ENCODE measurements at places on chromosomes 12 and 14.

- no peak for DNase-seq
These were observed 460.6 kb upstream of the FOXG1 start for GRCh38 chr14:28305938-28306337.

DNA sequence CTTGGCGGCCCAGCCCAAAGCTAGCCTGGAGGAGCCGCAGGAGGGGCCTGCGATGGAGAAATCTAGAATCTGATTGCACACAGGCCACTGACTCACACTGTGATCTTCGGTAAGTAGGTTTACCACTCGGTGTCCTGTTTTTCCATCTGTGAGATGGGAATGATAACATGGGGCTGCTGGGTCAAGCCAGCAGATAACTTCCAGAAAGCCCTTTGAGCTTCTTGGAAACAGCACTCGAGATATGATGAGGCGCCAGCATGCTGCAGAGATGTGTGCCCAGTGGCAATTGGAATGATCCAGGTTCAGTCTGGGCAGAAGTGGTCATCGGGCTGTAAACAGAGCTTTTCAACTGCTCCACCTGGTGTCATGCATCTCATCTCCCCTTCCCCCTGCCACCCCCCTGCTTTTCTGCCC is 771.3 kb upstream of the TBX3 start:
- no peak for DNase-seq

GRCh38 chr14:100629098-100629497 is 41.9 kb upstream of the BEGAIN start:
- DNase-seq = no peak

DNA sequence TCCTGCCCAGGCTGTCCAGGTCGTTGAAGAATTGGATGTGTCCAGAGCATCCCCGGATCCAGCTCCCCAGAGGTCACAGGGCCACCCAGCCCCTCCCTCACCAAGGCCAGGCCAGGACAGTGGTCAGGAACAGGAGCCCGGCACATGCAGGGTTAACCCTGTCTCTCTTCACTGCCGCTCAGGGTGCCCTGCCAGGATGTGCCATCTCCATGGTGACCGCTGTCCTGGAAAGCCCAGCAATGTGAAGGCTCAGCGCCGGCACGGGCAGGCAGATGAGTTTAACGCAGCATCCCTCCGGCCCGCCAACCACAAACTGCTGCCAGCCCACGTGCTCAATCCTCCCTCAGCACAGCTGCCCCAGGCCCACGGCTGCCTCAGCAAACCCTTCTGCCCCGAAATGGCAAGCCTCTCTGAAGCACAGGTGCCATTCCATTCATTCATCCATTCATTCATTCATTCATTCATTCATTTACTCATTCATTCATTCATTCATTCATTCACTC is 4.4 kb downstream of the TMEM179 start:
- no peak for DNase-seq

GRCh38 chr14:102096569-102097188 is 9.8 kb upstream of the HSP90AA1 start:
- DNase-seq = peak; percentile 60

DNA sequence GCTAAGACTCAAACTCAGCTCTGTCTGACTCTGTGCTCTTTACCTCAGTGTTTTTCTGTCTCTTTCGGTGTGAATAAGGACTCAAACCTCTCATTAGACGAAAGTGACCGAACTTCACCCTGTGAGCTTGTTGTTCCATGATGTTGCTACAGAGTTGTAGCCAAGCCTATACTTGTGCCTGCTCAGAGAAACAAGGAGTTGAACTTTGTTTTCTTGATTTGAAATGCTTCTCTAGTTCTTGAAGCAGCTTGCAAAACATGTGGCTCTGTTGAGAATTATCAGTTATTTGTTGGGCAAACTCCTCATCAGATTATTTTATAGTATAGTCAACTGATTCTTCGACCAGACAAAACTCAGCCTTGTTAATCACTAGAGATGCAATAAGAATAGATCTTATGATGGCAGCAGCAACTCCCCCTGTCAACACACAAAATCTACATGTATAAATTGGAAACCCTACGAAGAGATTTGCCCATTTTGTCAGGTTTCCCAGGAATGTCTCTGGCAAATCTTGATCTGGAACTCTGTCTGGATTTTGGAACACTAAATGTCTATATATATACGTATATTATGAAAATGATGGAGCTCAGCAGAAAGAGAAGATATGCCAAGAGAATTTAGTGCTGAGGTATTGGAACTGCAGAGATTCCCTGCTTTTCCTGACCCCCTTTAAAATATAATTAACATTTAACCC is 146.8 kb downstream of the TTLL5 start:
- DNase-seq = no peak

DNA sequence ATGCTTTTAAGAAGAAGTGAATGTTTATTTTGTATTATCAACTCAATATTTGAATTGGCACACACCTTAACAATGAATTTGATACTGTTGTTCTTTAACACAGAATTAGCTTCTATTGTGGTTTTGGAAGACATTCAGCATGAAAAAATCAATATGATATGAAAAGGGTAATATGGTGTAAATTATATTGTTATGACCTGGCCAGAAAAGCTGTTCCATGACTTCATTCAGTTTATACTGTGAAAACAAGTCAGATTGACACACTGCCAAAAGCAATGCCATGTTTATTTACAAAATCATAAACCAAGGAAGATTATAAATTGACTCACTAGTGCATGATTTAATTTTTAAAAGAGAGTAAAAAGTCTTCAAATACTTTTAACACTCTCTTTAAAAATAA is 851.4 kb upstream of the SEL1L start:
- DNase-seq = no peak

DNA sequence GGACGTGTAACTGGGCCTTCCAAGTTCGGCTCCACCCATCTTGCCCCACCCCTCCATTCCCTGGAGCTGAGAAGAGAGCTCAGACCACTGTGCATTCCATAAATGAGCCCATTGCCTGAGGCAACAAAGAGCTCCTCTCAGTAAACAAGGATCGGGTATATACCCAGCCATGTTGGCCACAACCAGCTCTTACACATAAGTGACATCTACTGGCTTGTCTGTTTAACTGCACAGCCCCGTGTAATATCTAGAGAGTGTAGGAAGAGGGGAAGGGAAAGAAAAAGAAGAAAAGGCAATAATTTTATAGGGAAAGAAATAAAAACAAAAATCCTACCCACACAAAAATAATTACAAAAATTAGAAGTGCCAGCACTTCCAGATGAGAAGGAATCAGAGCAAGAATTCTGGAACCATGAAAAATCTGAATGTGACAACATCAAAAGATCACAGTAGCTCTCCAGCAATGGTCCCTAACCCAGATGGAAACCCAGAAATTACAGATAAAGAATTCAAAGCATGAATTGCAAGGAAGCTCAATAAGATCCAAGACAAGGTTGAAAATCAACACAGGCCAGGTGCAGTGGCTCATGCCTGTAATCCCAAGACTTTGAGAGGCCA is 308.1 kb downstream of the RPAP3 start:
- no peak for DNase-seq
